Stimulated activated naive B cell treated with anti-CD40 and anti-IgM and Interleukin-4, amounts not matched to agents 10 μg/mL and 1 μg/mL and 100 μg/mL, for 72 hours (primary cell): ENCODE measurements at places on chromosomes 16 and 17.

DNA sequence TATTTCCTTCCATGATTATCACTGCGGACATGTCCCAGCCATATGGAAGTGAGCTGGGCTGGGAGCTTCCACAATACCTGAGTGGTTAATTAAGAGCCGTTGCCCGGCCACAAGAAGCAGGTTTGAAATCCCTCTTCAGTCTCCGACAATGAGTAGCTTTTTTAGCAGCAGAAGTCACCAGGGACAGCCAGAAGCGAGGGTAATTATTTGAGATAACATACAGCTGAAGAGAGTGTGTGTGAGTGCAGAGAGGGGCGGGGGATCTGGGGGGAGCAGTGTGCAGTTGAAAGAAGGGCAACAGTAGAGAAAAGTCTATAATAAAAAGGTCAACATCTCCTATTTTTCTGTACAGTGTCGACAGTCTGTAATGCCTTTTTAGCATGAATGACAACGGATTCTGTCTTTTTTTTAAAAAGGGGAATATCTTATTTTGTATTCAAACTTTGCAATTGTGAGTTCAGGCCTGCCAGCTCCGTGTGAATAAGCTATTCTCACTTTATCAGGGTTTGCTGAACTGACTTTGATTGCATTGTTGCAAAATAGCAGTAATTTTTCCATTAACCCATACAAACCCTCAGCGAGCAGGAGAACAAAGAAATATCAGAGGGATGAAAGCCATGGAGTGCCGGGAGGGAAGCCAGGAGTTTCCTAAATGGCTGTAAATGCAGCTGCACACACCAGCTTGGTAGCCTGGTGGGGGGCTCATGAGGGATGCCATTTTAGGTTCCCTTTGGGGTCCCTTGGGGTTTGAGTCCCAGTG is 220.3 kb upstream of the IRX3 start:
- H3K27me3 ChIP-seq = no peaks in the 10 kb centered on the region
- H3K27ac ChIP-seq = no peak overlapping the region
- no peak overlapping the region for H3K4me3 ChIP-seq

DNA sequence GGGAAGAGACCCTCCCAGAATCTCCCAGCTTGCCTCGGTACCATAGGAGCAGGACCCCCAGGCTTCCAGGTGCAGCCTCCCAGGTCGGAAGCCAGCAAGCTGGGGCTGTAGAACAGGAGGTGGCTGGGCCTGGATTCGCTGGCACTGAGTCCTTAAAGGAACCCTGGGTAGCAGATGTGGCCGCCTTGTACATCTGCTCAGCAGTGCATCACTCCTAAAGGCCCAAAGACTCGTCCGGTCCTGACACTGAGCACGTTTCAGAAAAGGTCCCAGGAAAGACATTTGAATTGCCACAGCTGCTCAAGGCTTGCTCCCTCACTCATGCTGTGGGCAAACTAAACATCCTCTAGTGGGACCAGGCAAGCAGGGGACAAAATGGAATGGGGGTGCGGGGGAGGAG is 172.8 kb downstream of the RAB11FIP4 start:
- H3K36me3 ChIP-seq = peaks cover 3% of the 10 kb centered on the region
- no peak overlapping the region for H3K4me3 ChIP-seq
- no peak for DNase-seq
- no peak overlapping the region for H3K27ac ChIP-seq

- no peak for DNase-seq
- H3K36me3 ChIP-seq = no peaks in the 10 kb centered on the region
- peaks cover 17% of the 10 kb centered on the region for H3K27me3 ChIP-seq
- H3K27ac ChIP-seq = no peak overlapping the region
- no peak overlapping the region for H3K4me3 ChIP-seq
These were observed 100.8 kb downstream of the TMEM132E start for GRCh38 chr17:34680151-34680550.

GRCh38 chr16:10522966-10523365 is 57.4 kb downstream of the EMP2 start:
- H3K4me1 ChIP-seq = no peaks in the 10 kb centered on the region
- H3K27ac ChIP-seq = no peak overlapping the region
- H3K27me3 ChIP-seq = no peaks in the 10 kb centered on the region
- H3K36me3 ChIP-seq = no peaks in the 10 kb centered on the region
- no peak for DNase-seq

- H3K36me3 ChIP-seq = no peaks in the 10 kb centered on the region
- no peaks in the 10 kb centered on the region for H3K27me3 ChIP-seq
- no peak overlapping the region for H3K4me3 ChIP-seq
- DNase-seq = no peak
These were observed 46.6 kb upstream of the MED13 start for GRCh38 chr17:62111562-62112171.

GRCh38 chr17:37060928-37061327 is 112.2 kb downstream of the AATF start:
- no peak overlapping the region for H3K4me3 ChIP-seq
- peaks cover 16% of the 10 kb centered on the region for H3K36me3 ChIP-seq
- no peak for DNase-seq
- H3K27ac ChIP-seq = no peak overlapping the region
- no peaks in the 10 kb centered on the region for H3K4me1 ChIP-seq

DNA sequence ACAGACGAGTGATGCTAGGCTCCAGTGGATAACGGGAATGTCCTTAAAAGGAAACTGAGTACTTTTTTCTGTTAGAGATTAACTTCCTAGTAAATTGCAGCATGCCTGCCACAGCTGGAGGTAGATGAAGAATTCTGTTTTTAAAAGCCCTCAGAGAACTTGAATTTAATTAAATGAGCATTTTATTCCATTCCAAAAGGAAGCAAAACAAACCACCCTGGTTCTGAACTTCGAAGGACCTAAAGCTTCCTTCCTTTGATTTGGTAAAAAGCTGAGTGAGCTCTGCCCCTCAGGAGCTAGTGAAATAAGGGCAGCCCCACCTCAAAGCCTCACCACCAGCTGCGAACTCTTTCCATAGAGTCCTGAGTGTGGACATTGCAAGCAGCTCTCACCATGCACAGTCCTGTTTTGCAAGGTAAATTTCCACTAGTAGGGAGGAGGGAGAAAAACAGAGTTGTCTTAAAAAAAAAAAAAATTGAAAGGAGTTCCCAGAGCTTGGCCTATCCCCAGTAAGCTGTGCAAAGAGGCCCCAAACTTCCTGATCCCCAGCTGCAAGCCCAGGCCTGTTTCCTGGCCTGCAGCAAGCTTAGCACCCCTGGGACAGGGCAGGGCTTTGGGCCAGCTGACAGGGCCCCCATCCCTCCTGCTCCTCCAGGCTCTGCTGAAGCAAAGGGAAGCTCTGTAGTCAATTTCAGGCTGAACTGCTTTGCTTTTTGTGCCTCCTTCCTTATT is 11.2 kb downstream of the CHD9NB start:
- no peaks in the 10 kb centered on the region for H3K4me1 ChIP-seq
- H3K36me3 ChIP-seq = no peaks in the 10 kb centered on the region
- H3K4me3 ChIP-seq = no peak overlapping the region
- peaks cover 19% of the 10 kb centered on the region for H3K27me3 ChIP-seq

GRCh38 chr16:22225060-22225459 is 19.0 kb downstream of the EEF2K start:
- H3K4me1 ChIP-seq = peaks cover 21% of the 10 kb centered on the region
- no peak overlapping the region for H3K27ac ChIP-seq
- no peak overlapping the region for H3K4me3 ChIP-seq
- peaks cover 29% of the 10 kb centered on the region for H3K36me3 ChIP-seq
- H3K27me3 ChIP-seq = no peaks in the 10 kb centered on the region
- no peak for DNase-seq

DNA sequence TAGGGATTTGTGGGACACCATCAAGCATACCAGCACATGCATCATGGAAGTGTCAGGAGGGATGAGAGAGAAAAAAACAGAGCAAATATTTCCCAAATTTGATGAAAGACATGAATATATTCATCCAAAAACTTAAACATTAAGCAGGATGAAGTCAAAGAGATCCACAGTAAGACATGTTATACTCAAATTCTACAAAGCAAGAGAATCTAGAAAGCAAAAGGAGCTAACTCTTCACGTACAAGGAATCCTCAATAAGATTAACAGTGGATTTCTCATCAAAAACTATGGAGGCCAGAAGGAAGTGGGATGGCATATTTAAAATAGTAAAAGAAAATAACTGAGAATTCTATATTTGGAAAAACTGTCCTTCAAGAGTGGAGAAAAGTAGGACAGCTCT is 374.8 kb downstream of the ZFHX3 start:
- no peak overlapping the region for H3K27ac ChIP-seq
- DNase-seq = no peak
- H3K4me1 ChIP-seq = no peaks in the 10 kb centered on the region
- H3K36me3 ChIP-seq = peaks cover 24% of the 10 kb centered on the region
- H3K27me3 ChIP-seq = no peaks in the 10 kb centered on the region

DNA sequence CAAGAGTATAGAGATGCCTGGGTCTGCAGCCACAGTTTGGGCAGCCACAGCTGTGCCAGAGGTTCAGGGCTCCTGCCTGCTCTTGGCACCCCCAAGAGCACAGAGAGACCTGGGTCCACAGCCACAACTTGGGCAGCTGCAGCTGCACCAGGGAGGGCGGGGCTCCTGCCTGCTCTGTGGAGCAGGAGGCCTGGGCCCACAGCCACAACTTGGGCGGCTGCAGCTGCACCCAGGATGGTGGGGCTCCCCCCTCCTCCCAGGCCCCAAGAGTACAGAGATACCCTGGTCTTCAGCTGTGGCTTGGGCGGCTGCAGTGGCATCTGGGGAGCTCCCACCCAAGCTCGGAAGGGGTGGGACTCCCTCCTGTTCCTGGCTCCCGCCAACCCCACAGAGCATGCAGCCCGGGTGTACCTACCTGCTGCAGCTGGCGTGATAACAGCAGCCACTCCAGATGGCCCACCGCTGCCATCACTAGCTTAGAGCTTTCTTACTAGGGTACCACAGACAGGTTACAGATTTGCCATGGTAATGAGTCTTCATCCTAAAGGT is 72.7 kb downstream of the PHKB start:
- H3K27ac ChIP-seq = no peak overlapping the region
- H3K4me3 ChIP-seq = no peak overlapping the region
- no peaks in the 10 kb centered on the region for H3K27me3 ChIP-seq
- no peak for DNase-seq
- peaks cover 53% of the 10 kb centered on the region for H3K36me3 ChIP-seq

- H3K36me3 ChIP-seq = no peaks in the 10 kb centered on the region
- no peak overlapping the region for H3K4me3 ChIP-seq
- no peaks in the 10 kb centered on the region for H3K4me1 ChIP-seq
- no peak overlapping the region for H3K27ac ChIP-seq
- H3K27me3 ChIP-seq = no peaks in the 10 kb centered on the region
These were observed 62.4 kb upstream of the TBX2 start for GRCh38 chr17:61337290-61337689.

DNA sequence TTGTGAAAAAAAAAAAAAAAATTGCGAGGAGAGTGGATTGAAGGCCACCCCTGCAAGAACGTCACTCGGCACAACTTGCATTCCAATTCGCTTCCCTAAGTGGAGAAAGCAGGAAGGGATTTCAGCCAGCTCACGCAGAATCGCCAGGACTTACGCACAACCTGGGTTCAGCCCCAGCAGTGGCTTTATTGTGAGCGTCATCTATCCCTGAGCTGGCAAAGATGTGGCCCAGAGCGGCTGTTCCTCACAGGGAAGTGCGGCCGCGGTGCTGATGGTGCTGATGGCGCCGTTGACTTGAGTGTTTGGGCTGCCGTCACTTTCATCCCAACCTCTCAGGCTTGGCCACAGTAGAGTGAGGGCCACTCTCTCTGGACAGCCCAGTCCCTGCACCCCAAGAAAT is 197.6 kb downstream of the NTN1 start:
- peaks cover 17% of the 10 kb centered on the region for H3K36me3 ChIP-seq
- H3K27ac ChIP-seq = no peak overlapping the region
- H3K4me3 ChIP-seq = no peak overlapping the region
- H3K4me1 ChIP-seq = no peaks in the 10 kb centered on the region
- H3K27me3 ChIP-seq = no peaks in the 10 kb centered on the region
- DNase-seq = no peak

- no peak for DNase-seq
- no peak overlapping the region for H3K27ac ChIP-seq
These were observed 8.0 kb upstream of the SULT1A1 start for GRCh38 chr16:28617874-28618273.

DNA sequence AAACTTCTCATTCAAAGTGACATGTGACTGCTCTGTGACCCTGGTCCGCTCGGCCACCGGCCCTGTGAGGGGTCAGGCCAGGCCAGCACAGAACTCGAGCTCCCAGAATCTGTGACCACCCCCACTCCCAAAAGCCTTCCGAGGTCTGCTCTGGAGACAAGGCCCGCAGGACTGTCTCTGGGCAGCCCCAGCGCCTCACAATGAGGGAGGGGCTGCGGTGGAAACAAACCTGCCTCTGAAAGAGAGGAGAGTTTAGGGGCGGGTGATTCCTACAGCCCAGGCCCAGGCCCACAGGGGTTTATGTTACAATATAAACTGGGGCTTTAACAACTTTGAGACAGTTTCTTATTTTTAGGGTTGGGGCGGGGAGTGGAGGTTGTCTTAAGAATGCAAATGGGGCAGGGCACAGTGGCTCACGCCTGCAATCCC is 19.9 kb downstream of the IGFBP4 start:
- H3K4me1 ChIP-seq = no peaks in the 10 kb centered on the region
- peaks cover 7% of the 10 kb centered on the region for H3K27me3 ChIP-seq
- H3K27ac ChIP-seq = no peak overlapping the region
- DNase-seq = no peak

- H3K27ac ChIP-seq = no peak overlapping the region
- DNase-seq = no peak
- H3K36me3 ChIP-seq = no peaks in the 10 kb centered on the region
These were observed 34.7 kb downstream of the BAHCC1 start for GRCh38 chr17:81429821-81430551.

DNA sequence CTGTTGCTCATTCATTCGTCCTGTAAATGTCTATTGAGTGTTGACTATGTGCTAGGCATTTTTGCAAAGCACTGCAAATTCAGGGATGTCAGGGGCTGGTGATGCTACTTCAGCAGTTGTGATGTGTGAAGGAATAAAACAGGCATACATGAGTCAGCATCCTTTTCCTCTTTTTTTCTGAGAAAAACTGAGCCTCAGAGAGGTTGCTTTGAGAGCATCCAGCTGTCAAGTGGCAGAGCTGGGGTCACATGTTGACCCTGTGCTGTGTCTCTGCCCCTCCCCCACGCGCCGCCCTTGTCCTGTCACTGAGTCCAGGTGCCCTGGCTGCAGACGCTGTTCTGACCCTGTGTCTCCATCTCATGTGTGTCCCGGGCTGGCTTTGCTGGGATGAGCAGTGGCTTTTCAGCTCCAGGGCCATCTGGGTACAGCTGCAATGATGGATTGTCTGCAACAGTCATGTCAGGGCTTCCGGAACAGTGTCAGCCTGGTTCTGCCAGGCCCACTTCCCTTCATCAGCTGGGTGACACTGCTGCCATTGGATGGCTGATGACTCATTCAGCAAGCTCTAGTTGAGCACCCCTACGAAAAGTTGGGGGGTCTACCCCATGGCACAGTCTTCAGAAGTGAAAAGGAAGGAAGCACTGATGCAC is 14.9 kb downstream of the SEC14L5 start:
- H3K36me3 ChIP-seq = peaks cover 2% of the 10 kb centered on the region
- no peak for DNase-seq
- H3K4me1 ChIP-seq = peaks cover 4% of the 10 kb centered on the region
- H3K27ac ChIP-seq = no peak overlapping the region
- no peak overlapping the region for H3K4me3 ChIP-seq
